ENCODE measurements at places on chromosomes 16 and 17. TPM values are rescaled to one million over a fixed set of nuclear protein-coding genes. Genes with fewer than 3 reads are reported as not detected.

ATXN7L3 gene
- 29.3 TPM for polyA plus RNA-seq

DDX52 gene
- polyA plus RNA-seq = 22.4 TPM

CD7 gene
- not detected for polyA plus RNA-seq

SPNS3 gene
- polyA plus RNA-seq = not detected

DNASE1L2 gene
- polyA plus RNA-seq = 0.41 TPM

TSPOAP1 gene
- polyA plus RNA-seq = 0.04 TPM

ATP2C2 gene
- polyA plus RNA-seq = 0.96 TPM

GPR139 gene
- polyA plus RNA-seq = not detected

GRCh38 chr17:44074231-44074910 is 3.8 kb downstream of the G6PC3 start:
- H3K27me3 ChIP-seq = no peaks in the 10 kb centered on the region
- no peak overlapping the region for H3K4me3 ChIP-seq
- peaks cover 14% of the 10 kb centered on the region for H3K36me3 ChIP-seq
- H3K27ac ChIP-seq = no peak overlapping the region

DNA sequence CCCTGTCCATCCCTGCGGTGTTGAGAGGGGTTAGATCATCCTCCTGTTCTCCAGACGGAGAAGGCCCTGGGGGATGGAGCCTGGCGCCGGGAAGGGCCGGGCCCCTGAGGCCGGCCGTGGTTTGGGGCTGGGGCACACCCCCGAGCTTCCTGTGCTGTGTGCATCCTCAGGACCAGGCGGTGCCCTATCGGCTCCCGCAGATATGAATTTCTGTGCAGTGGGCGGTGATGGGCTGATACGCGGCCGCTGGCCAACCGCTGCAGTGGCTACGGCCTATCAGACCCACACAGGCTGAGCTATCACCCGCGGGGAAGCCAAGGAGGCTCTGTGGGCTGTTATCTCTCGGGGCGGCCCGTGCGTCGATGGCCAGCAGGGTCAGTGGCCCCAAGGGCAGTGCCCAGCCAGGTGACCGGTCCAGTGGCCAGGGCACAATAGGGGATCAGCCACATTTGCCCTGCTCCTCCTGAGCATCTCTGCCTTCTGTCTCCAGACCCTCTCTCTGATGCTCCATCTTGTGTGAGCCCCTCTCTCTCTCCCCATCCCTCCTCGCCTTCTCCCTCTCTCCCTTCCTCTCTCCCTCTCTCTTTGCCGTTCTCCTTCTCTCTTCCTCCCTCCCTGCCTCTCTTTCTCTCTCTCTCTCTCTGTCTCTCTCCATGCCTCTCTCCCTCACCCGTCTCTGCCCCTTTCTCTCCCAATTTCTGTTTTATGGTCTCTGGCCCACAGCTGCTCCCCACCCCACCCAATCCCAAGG is 38.7 kb downstream of the ZFPM1 start:
- H3K27ac ChIP-seq = no peak overlapping the region
- no peaks in the 10 kb centered on the region for H3K27me3 ChIP-seq
- H3K36me3 ChIP-seq = no peaks in the 10 kb centered on the region
- DNase-seq = no peak
- H3K4me3 ChIP-seq = no peak overlapping the region

GRCh38 chr16:82638095-82638798 is 11.5 kb downstream of the CDH13 start:
- H3K36me3 ChIP-seq = no peaks in the 10 kb centered on the region
- peak overlapping the region; percentile 82 for H3K27ac ChIP-seq
- H3K4me1 ChIP-seq = peaks cover 67% of the 10 kb centered on the region
- peak overlapping the region; percentile 26 for H3K4me3 ChIP-seq
- DNase-seq = no peak
- no peaks in the 10 kb centered on the region for H3K27me3 ChIP-seq

GRCh38 chr16:28062847-28063521 is 530 bp downstream of the GSG1L start:
- no peaks in the 10 kb centered on the region for H3K4me1 ChIP-seq
- no peaks in the 10 kb centered on the region for H3K36me3 ChIP-seq
- H3K27me3 ChIP-seq = peaks cover 57% of the 10 kb centered on the region
- H3K4me3 ChIP-seq = no peak overlapping the region
- DNase-seq = no peak

- H3K4me3 ChIP-seq = no peak overlapping the region
- DNase-seq = no peak
- peaks cover 7% of the 10 kb centered on the region for H3K27me3 ChIP-seq
- H3K36me3 ChIP-seq = no peaks in the 10 kb centered on the region
- no peaks in the 10 kb centered on the region for H3K4me1 ChIP-seq
Observed at GRCh38 chr16:55843105-55843395, 10.2 kb upstream of the CES1 start.

GRCh38 chr16:11801481-11802021 is 4.5 kb upstream of the ZC3H7A start:
- H3K27me3 ChIP-seq = no peaks in the 10 kb centered on the region
- no peak for DNase-seq
- H3K4me3 ChIP-seq = no peak overlapping the region
- no peaks in the 10 kb centered on the region for H3K36me3 ChIP-seq
- H3K4me1 ChIP-seq = peaks cover 16% of the 10 kb centered on the region
- H3K27ac ChIP-seq = no peak overlapping the region

GRCh38 chr16:3698941-3699340 is 18.4 kb downstream of the TRAP1 start:
- H3K36me3 ChIP-seq = peaks cover 13% of the 10 kb centered on the region
- H3K4me1 ChIP-seq = peaks cover 4% of the 10 kb centered on the region
- DNase-seq = no peak
- H3K4me3 ChIP-seq = no peak overlapping the region

DNA sequence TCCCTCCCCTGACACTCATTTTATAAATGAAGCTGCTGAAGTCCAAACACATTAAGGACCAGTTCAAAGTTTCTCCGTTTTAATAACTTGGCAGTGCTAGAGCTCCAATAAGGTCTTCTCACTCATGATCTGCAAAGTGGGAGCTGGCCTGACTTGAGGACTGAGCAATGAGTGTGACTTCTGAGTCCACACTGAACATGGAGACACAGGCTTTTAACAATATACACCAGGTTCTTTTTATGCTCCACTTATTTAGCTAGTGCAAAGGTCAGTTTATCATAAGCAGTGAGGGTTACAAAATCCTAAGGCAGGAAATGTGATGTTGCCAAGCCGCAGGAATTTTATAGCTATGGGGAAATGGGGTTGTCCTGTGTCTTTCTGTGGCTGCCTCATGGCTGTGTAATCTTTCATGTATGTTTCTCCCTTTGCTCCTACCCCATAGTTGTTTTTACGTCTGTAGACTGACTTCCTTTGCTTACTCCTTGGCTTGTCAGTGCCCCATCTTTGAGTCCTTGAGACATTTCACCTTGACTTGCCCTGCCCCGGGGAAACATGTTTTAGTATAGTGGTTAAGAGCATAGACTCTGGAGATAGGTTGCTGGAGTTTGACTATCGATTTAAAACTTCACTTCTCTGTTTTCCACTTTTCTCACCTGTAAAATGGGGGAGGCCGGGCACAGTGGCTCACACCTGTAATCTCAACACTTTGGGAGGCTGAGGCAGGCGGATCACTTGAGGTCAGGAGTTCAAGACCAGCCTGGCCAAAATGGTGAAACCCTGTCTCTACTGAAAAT is 12.2 kb upstream of the MMD start:
- no peak overlapping the region for H3K4me3 ChIP-seq
- H3K36me3 ChIP-seq = no peaks in the 10 kb centered on the region
- H3K27ac ChIP-seq = peak overlapping the region; percentile 96
- no peaks in the 10 kb centered on the region for H3K27me3 ChIP-seq

DNA sequence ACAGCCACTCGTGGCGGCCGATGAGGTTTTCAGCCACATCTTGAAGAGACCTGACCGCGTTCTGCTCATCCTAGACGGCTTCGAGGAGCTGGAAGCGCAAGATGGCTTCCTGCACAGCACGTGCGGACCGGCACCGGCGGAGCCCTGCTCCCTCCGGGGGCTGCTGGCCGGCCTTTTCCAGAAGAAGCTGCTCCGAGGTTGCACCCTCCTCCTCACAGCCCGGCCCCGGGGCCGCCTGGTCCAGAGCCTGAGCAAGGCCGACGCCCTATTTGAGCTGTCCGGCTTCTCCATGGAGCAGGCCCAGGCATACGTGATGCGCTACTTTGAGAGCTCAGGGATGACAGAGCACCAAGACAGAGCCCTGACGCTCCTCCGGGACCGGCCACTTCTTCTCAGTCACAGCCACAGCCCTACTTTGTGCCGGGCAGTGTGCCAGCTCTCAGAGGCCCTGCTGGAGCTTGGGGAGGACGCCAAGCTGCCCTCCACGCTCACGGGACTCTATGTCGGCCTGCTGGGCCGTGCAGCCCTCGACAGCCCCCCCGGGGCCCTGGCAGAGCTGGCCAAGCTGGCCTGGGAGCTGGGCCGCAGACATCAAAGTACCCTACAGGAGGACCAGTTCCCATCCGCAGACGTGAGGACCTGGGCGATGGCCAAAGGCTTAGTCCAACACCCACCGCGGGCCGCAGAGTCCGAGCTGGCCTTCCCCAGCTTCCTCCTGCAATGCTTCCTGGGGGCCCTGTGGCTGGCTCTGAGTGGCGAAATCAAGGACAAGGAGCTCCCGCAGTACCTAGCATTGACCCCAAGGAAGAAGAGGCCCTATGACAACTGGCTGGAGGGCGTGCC is 30.1 kb downstream of the CIITA start:
- H3K4me1 ChIP-seq = no peaks in the 10 kb centered on the region
- H3K27me3 ChIP-seq = no peaks in the 10 kb centered on the region
- H3K27ac ChIP-seq = no peak overlapping the region

- H3K27ac ChIP-seq = no peak overlapping the region
- DNase-seq = no peak
- H3K4me3 ChIP-seq = no peak overlapping the region
- no peaks in the 10 kb centered on the region for H3K36me3 ChIP-seq
- no peaks in the 10 kb centered on the region for H3K27me3 ChIP-seq
Observed at GRCh38 chr17:58572846-58573245, 58.4 kb upstream of the MTMR4 start.

- peaks cover 6% of the 10 kb centered on the region for H3K27me3 ChIP-seq
- DNase-seq = no peak
- no peaks in the 10 kb centered on the region for H3K36me3 ChIP-seq
- peaks cover 19% of the 10 kb centered on the region for H3K4me1 ChIP-seq
Observed at GRCh38 chr16:57386381-57386951, 14.2 kb downstream of the CX3CL1 start.

- no peaks in the 10 kb centered on the region for H3K4me1 ChIP-seq
- no peak overlapping the region for H3K4me3 ChIP-seq
- H3K27ac ChIP-seq = no peak overlapping the region
- peaks cover 42% of the 10 kb centered on the region for H3K27me3 ChIP-seq
- H3K36me3 ChIP-seq = no peaks in the 10 kb centered on the region
Observed at GRCh38 chr16:86199871-86200695, 301.1 kb downstream of the IRF8 start.

- no peak overlapping the region for H3K27ac ChIP-seq
- no peaks in the 10 kb centered on the region for H3K36me3 ChIP-seq
- no peak overlapping the region for H3K4me3 ChIP-seq
- no peaks in the 10 kb centered on the region for H3K4me1 ChIP-seq
- H3K27me3 ChIP-seq = no peaks in the 10 kb centered on the region
- no peak for DNase-seq
Observed at GRCh38 chr17:55348749-55349354, 72.8 kb downstream of the MMD start.

GRCh38 chr16:1662543-1662942 is 15.5 kb upstream of the JPT2 start:
- H3K4me1 ChIP-seq = no peaks in the 10 kb centered on the region
- no peak for DNase-seq
- no peaks in the 10 kb centered on the region for H3K27me3 ChIP-seq
- H3K4me3 ChIP-seq = no peak overlapping the region
- no peak overlapping the region for H3K27ac ChIP-seq
- peaks cover 45% of the 10 kb centered on the region for H3K36me3 ChIP-seq

DNA sequence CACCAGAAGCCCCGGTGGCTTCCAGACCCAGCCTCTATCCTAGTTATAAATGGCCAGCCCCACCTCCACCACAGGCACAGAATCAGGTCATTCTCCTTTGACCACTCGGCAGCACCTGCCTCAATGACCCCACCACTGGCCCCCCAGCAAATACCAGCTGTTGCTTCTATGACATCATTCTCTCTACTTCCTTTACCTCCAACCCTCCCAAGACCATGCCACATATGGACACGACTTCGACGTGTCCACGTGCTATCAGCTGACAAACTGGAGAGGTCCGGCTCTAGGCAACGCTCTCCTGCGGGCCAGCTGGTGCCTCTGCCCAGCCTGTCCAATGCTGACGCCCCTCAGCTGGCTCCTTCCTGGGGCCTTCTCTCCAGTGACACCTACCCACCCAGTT is 5.9 kb downstream of the ALYREF start:
- H3K27ac ChIP-seq = no peak overlapping the region
- DNase-seq = no peak
- no peaks in the 10 kb centered on the region for H3K27me3 ChIP-seq
- H3K4me3 ChIP-seq = no peak overlapping the region
- H3K36me3 ChIP-seq = peaks cover 37% of the 10 kb centered on the region

DNA sequence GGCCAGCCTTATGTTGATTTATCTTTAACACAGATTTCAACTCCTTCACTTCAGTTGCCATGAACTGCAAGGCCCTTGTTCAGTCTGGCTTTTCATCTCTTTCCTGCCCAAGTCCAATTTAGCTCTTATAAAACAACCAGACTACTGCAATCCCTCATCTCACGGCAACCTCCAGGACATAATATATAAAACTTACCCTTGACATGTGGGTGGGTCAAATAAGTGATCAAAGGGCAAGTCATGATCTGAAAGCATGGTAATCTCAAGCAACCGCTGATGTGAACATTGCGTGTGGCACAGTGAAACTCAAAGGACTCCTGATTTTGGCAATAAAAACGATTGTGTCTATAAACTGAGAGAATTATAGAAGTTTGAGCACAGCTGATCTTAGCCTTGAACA is 364.6 kb downstream of the CDH13 start:
- H3K36me3 ChIP-seq = peaks cover 2% of the 10 kb centered on the region
- H3K27me3 ChIP-seq = no peaks in the 10 kb centered on the region
- no peak for DNase-seq
- H3K27ac ChIP-seq = no peak overlapping the region

DNA sequence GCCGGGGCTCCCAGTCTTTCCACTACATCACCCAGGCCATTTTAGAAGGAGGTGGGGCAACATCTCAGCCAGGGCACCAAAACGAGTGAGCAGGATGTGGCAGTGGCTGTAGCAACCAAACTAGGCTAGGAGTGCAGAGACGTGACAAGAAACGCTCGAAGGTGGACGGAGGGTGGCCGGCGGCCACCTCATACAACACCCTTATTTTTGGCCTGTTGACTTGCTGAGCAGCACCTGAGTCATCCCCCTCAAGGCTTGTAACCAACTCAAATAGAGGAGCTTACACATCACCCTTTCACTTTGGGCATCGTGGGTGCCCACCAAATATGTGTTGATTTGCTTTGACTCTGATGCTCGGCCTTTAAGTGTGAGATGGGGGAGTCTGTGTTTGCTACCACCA is 23.7 kb upstream of the SOX9 start:
- H3K27ac ChIP-seq = no peak overlapping the region
- DNase-seq = no peak
- no peaks in the 10 kb centered on the region for H3K27me3 ChIP-seq
- no peaks in the 10 kb centered on the region for H3K4me1 ChIP-seq

Measured in keratinocyte (primary cell).